ENCODE measurements at places on chromosomes 5 and 9. TPM values are rescaled to one million over a fixed set of nuclear protein-coding genes. Genes with fewer than 3 reads are reported as not detected.

- no peak for DNase-seq
Measured at GRCh38 chr9:118992813-118993794, 376.1 kb downstream of the BRINP1 start.

Gene LCN12
- 23.7 TPM for polyA plus RNA-seq

- no peak for DNase-seq
Measured at GRCh38 chr9:123399803-123400378, 43.9 kb downstream of the CRB2 start.

DNA sequence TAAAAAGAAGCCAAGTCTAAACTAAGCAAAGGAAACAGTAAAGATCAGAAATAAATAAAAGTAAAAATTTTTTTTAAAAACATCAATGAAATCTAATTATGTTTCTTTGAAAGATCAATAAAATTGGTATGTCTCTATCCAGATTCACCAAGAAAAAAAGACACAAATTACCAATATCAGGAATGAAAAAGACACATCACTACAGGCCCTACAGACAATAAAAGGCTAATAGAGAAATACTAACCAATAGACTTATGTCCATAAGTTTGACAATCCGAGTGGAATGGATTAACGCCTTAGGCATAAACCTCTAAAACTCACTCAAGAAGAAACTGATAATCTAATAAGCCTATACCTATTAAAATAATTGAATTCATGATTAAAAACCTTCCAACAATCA, 12.4 kb downstream of the BRD3OS start:
- DNase-seq: no peak

GRCh38 chr5:33474004-33474403, 33.2 kb downstream of the TARS1 start:
- DNase-seq: no peak

Gene ENTPD8
- 0.86 TPM for polyA plus RNA-seq

DNA sequence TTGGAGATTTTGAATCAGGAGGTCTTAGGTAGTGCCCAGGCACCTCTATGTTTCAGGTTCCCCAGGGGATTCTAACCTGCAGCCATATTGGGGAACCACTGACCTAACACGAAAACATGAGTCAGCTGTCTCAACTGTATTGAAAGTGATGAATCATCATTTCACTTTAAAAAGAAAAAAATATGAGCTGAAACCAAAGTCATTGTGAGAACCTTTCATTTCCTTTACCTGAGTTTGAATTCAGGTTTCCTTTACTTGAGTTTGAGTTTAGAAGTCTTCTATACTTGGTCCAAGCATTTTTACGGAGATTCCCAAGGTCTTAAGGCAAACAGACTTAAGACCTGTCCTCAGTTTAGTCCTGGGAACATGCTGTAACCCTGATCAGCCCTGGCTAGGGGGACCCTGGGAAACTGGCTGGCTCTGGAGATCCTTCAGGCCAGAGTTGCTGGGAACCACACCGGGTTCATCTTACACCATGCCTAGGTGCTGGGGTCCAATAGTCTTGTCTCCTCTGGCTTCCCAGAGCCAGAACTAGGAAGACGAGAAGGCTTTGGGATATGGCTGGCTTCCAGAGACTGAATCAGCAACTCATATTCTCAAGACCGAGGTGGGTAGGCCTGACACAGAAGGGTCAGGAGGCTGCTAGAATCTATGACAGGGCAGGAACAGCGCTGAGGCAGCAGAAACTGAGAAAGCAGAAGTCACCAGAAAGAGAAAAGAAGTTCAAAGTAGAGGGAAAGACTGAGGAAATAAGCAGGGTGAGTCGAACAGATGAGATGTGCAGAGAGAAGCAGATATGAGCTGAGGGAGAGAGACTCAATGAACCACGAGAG, 16.4 kb upstream of the PDCD1LG2 start:
- DNase-seq: no peak

Gene SV2C
- polyA plus RNA-seq: 0.06 TPM

GRCh38 chr9:92181296-92181695, 66.1 kb upstream of the SPTLC1 start:
- no peak for DNase-seq

Gene ENHO
- polyA plus RNA-seq: 2.4 TPM

Gene ARL14EPL
- polyA plus RNA-seq: not detected

Gene HIGD2A
- polyA plus RNA-seq: 127 TPM

DNA sequence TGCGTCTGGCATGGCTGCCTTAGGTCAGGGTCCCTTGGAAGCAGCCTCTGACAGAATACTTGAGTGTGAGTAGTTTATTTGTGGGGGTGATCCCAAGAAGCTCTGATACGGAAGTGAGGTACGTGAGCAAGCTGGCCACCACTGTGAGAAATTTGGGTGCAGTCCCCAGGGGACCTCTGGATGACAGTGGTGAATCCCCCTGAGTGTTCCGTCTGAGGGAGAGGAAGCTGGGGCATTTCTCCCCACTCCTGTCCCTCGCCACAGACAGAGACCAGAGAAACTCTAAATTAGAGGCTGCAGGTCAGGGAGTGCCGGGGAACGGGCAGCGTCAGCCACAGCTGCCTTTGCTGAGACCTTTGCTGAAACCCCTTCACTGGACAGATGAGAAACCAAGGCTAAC, 155.9 kb upstream of the COL5A1 start:
- no peak for DNase-seq

Measured in renal pelvis (tissue), 12 donors.